ENCODE measurements at places on chromosomes 1 and 21.
A peak's percentile ranks its signal among the peaks of the same experiment; 100 is the strongest.

- H3K4me3 ChIP-seq = no peak overlapping the region
- DNase-seq = peak; percentile 46
- no peaks in the 10 kb centered on the region for H3K4me1 ChIP-seq
- H3K27ac ChIP-seq = no peak overlapping the region
- H3K36me3 ChIP-seq = no peaks in the 10 kb centered on the region
- H3K27me3 ChIP-seq = no peaks in the 10 kb centered on the region
Measured at GRCh38 chr1:228030451-228031201, 23.8 kb downstream of the WNT3A start.

DNA sequence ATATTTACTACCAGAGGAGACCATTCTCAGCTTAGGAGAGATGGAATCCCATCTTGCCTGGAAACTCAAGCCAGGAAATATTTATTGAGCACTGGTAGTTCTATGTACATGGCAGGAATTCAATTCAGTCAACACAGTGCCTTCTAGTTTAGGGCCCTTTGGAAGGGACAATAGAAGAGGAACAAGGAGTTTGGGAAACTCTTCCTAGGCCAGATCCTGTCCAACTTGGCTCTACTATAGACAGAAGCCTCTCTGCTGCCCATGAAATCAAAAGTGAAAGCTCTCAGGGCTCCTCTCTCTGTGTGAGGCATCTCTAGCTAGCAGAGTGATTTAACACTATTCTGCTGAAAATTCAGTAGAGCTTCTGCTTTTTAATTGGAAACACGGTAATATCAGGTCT, 244.6 kb upstream of the MAP1LC3C start:
- H3K27ac ChIP-seq = no peak overlapping the region
- H3K36me3 ChIP-seq = no peaks in the 10 kb centered on the region
- H3K4me3 ChIP-seq = no peak overlapping the region
- H3K4me1 ChIP-seq = no peaks in the 10 kb centered on the region
- H3K27me3 ChIP-seq = no peaks in the 10 kb centered on the region

GRCh38 chr1:152517237-152517811, 3.0 kb downstream of the CRCT1 start:
- H3K4me1 ChIP-seq = no peaks in the 10 kb centered on the region
- H3K4me3 ChIP-seq = no peak overlapping the region
- no peaks in the 10 kb centered on the region for H3K27me3 ChIP-seq
- no peaks in the 10 kb centered on the region for H3K36me3 ChIP-seq
- DNase-seq = no peak

DNA sequence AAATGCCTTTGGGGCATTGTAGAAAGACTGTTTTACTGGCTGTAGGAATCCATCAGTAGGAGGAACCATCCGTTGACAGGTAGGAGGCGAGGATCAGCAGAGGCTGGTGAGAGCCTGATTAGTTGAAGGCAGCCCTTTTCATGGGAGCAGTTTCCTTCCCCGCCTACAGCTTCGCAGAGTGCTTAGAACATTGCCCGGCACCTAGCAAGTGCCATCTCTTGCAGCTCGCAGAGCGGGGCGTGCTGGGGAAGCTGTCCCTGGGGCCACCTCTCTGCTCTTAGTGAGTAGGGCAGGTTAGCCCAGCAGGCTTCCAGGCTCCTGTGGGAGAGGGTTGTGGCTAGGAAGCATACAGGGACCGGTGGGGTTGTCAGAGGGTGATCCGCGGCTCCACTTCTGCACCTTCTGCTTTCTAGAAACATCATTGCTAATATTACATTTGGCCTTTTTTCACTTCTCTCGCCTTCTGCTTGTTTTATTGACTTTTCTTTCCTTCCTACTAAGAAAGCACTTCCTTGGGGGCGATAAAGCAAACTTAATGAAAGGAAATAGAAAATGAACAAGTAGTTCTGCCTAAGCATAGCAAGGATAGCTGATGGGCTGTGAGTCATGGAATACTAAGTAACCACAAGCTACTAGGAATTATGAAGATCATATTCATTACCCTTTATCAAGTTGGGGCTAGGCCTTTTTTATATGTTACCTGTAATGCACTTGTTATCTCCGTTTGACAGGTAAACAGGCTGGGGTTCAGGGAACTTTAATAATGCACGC, 176.7 kb downstream of the GALNT2 start:
- no peak overlapping the region for H3K4me3 ChIP-seq
- no peak for DNase-seq
- H3K36me3 ChIP-seq = no peaks in the 10 kb centered on the region
- H3K27ac ChIP-seq = no peak overlapping the region
- no peaks in the 10 kb centered on the region for H3K27me3 ChIP-seq

- no peak overlapping the region for H3K4me3 ChIP-seq
- no peaks in the 10 kb centered on the region for H3K27me3 ChIP-seq
- H3K27ac ChIP-seq = peak overlapping the region; percentile 99
- DNase-seq = no peak
Measured at GRCh38 chr1:229563241-229563640, 4.7 kb upstream of the ABCB10 start.

DNA sequence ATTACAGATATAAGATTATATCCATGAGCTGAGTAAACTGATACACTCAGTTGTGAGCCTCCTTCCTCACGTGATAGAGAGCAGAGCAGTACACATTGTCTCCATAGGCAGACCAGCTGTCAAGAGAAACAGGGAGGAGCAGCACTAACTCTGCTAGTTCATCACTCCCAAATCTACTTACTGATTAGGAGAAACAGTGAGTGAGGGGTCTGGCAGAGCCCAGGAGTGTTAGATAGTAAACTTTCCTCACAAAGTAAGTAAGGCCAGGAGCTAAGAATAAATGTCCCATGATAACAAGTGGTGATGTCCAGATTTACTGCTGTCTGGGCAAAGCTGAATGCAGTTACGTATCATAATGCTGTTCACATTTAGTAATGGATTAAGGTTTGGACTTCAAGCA, 168.6 kb upstream of the KCNK2 start:
- H3K4me3 ChIP-seq = no peak overlapping the region
- no peak overlapping the region for H3K27ac ChIP-seq
- H3K4me1 ChIP-seq = no peaks in the 10 kb centered on the region
- no peaks in the 10 kb centered on the region for H3K27me3 ChIP-seq

GRCh38 chr1:26900815-26901511, 696 bp upstream of the GPATCH3 start:
- DNase-seq = no peak
- peak overlapping the region; percentile 69 for H3K4me3 ChIP-seq
- H3K4me1 ChIP-seq = no peaks in the 10 kb centered on the region
- no peaks in the 10 kb centered on the region for H3K36me3 ChIP-seq
- H3K27me3 ChIP-seq = no peaks in the 10 kb centered on the region
- H3K27ac ChIP-seq = no peak overlapping the region

- no peaks in the 10 kb centered on the region for H3K27me3 ChIP-seq
- H3K27ac ChIP-seq = no peak overlapping the region
- H3K36me3 ChIP-seq = no peaks in the 10 kb centered on the region
- H3K4me1 ChIP-seq = peaks cover 7% of the 10 kb centered on the region
Measured at GRCh38 chr1:60134716-60135115, 61.1 kb upstream of the C1orf87 start.

DNA sequence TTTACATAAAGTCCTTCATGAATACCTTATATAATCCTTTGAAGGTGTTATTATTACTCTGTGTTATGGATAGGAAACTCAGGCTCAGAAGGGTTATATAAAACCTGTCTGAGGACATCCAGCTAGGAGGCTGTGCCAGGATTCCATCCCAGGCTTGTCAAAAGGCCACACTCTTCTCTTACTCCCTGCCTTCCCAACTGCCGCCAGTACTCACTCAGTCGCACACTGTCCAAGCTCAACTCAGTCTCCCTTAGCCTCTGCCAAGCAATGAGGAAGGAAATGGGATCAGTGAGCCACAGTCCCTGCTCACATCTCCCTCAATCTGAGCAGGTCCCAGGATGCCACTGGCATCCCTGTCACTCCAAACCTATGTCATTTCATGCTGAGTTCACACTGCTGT, 94.4 kb downstream of the NAV1 start:
- H3K4me3 ChIP-seq = no peak overlapping the region
- no peaks in the 10 kb centered on the region for H3K27me3 ChIP-seq
- H3K36me3 ChIP-seq = no peaks in the 10 kb centered on the region

- no peaks in the 10 kb centered on the region for H3K4me1 ChIP-seq
- no peaks in the 10 kb centered on the region for H3K27me3 ChIP-seq
- peak within 1 kb of the TSS; percentile 61 for H3K4me3 ChIP-seq
- H3K36me3 ChIP-seq = no peaks in the 10 kb centered on the region
- DNase-seq = peak; percentile 52
Measured at GRCh38 chr1:227947676-227948492, at the start of gene WNT9A. TSS of gene WNT9A (minus strand) at chr1:227947932. CDS start at chr1:227947887, 45 bp downstream.

DNA sequence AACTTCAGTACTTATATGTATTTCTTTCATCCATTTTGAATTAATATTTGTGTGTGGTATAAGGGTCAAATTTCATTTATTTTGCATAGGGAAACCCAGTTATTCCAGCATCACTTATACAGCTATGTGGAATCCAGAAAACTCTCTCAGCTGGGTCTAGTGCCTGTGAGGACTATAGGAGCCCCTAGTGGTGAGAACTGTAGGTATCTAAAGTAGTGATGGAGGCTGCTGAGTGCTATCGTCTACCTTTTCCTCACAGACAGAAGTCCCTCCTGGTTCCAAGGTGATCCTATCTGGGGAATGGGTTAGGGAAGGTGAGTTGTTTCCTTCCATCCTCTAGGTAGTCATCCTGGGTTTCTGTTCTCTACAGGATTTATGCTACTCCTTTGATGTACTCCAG, 352.0 kb upstream of the C1orf87 start:
- no peak for DNase-seq
- no peaks in the 10 kb centered on the region for H3K36me3 ChIP-seq
- H3K4me3 ChIP-seq = no peak overlapping the region
- H3K4me1 ChIP-seq = peaks cover 2% of the 10 kb centered on the region
- no peaks in the 10 kb centered on the region for H3K27me3 ChIP-seq

- H3K4me3 ChIP-seq = no peak overlapping the region
- no peak overlapping the region for H3K27ac ChIP-seq
- peaks cover 7% of the 10 kb centered on the region for H3K4me1 ChIP-seq
Measured at GRCh38 chr1:230643908-230644307, 1.6 kb downstream of the COG2 start.

DNA sequence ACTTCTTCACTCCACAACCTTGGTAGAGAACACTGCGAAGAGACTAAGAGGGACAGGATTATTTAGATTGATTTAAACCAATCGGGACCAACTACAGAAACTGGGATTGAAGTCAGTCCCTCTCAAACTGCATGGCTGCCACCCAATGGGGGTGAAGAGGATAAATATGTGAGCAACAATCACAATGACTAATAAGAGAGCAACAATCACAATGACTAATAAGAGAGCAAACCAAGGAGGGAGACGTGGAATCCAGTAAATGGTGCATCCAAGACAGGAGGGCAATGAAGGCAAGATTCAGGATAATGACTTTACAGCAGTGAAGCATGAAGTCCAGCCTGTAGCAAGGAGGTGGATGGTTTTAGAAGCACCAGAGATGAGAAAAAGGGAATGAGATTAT, 322.8 kb downstream of the TTLL7 start:
- no peaks in the 10 kb centered on the region for H3K27me3 ChIP-seq
- H3K4me3 ChIP-seq = no peak overlapping the region
- no peak for DNase-seq
- H3K27ac ChIP-seq = no peak overlapping the region
- H3K4me1 ChIP-seq = peaks cover 1% of the 10 kb centered on the region

GRCh38 chr1:174743654-174744561, 255.8 kb upstream of the CACYBP start:
- no peak overlapping the region for H3K27ac ChIP-seq
- H3K4me3 ChIP-seq = no peak overlapping the region
- H3K36me3 ChIP-seq = no peaks in the 10 kb centered on the region
- no peak for DNase-seq

- DNase-seq = no peak
- H3K27ac ChIP-seq = no peak overlapping the region
- no peaks in the 10 kb centered on the region for H3K27me3 ChIP-seq
- H3K4me3 ChIP-seq = no peak overlapping the region
- no peaks in the 10 kb centered on the region for H3K36me3 ChIP-seq
- no peaks in the 10 kb centered on the region for H3K4me1 ChIP-seq
Measured at GRCh38 chr1:229981736-229982135, 85.3 kb upstream of the GALNT2 start.

GRCh38 chr1:51421964-51422363, 91.6 kb upstream of the TTC39A start:
- peaks cover 6% of the 10 kb centered on the region for H3K4me1 ChIP-seq
- H3K27ac ChIP-seq = no peak overlapping the region
- no peak for DNase-seq
- peaks cover 3% of the 10 kb centered on the region for H3K36me3 ChIP-seq
- H3K4me3 ChIP-seq = peak overlapping the region; percentile 26
- H3K27me3 ChIP-seq = no peaks in the 10 kb centered on the region

DNA sequence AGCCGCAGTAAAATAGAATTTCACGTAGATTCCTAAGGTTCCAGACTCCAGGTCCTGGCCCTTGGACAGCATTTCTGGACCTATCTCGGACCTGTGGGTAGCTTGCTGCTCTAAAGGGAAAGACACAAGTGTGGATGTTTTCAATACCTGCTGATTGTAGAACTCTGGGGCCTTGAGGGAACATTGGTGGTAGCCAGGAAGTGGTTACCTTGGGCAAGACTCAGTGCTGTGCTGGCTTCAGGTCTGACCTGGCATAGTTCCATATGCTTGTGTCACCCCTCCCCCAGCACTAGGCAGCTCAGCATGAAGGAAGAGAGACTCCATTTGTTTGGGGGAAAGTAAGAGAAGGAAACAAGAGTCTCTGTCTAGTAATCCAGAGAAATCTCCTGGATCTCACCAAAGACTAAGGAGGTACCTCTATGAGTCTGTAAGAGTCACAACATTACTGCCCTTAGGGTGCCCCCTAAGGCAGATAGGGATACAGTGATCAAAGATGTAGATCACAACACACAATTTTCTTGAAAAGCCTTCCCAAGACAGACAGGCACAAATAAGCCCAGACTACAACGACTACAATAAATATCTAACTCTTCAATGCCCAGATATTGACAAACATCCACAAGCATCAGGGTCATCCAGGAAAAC, 398.8 kb downstream of the TGFB2 start:
- no peak overlapping the region for H3K27ac ChIP-seq
- H3K4me1 ChIP-seq = no peaks in the 10 kb centered on the region
- no peaks in the 10 kb centered on the region for H3K27me3 ChIP-seq
- no peak for DNase-seq
- no peak overlapping the region for H3K4me3 ChIP-seq

DNA sequence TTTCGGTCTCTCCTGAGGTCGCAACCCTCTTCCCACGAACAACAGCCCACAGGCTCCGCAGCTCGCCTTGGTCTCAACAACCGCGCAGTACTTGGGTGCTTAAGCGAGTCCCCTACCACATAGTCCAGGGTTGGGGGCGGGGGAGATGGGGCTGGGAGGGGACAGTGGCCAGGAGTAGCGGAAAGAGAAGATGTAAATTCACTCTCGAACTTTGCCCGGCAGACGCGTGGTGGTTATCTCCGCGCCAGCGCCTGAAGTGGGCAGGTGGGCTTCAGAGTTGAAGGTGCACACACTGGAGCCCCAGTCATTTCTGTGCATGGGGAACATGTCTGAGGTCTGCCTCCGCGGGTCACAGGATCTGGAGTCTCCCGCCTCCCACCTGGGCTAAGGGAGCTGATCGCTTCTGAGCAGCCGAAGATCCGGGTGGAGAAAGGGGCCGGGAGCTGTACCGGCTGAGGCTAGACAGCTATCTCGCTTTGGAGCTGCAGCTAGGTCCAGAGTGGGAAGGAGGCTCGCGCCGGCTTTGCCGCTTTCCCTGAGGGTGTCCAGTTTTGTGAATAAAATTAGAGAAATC, 4.3 kb upstream of the FOXD2 start:
- no peak for DNase-seq
- no peaks in the 10 kb centered on the region for H3K4me1 ChIP-seq
- H3K4me3 ChIP-seq = no peak overlapping the region
- no peaks in the 10 kb centered on the region for H3K27me3 ChIP-seq
- H3K36me3 ChIP-seq = no peaks in the 10 kb centered on the region
- no peak overlapping the region for H3K27ac ChIP-seq

- no peak overlapping the region for H3K27ac ChIP-seq
- H3K36me3 ChIP-seq = no peaks in the 10 kb centered on the region
- H3K27me3 ChIP-seq = no peaks in the 10 kb centered on the region
- no peak overlapping the region for H3K4me3 ChIP-seq
Measured at GRCh38 chr1:159141584-159142390, 29.6 kb upstream of the CADM3 start.
